Activated CD4-positive, alpha-beta T cell treated with anti-CD3 and anti-CD28 coated beads for 24 hours (primary cell): ENCODE measurements at places on chromosomes 13 and 19.

DNA sequence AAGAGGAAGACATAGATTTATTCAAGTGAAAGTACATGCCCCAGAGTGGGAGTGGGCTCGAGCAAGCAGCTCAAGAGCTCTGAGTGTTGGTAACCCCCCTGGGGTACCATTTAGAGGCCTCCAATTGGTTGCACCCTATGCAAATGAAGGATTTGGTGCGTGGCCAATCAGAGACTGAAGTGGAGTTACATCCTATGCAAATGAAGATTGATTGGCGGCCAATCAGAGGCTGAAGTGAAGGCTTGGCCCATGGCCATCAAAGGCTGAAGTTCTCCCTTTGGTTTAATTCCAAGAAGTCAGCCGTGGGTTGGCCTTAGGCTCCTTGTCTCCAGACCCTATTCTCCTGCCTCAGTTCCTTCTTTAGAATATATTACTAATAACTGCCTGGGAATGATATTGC is 12.9 kb upstream of the IGFL1 start:
- DNase-seq = no peak

- no peak for DNase-seq
Observed at GRCh38 chr19:28744014-28744413, 468.9 kb downstream of the UQCRFS1 start.

GRCh38 chr13:50668691-50669271 is 174.7 kb downstream of the DLEU7 start:
- DNase-seq = no peak

DNA sequence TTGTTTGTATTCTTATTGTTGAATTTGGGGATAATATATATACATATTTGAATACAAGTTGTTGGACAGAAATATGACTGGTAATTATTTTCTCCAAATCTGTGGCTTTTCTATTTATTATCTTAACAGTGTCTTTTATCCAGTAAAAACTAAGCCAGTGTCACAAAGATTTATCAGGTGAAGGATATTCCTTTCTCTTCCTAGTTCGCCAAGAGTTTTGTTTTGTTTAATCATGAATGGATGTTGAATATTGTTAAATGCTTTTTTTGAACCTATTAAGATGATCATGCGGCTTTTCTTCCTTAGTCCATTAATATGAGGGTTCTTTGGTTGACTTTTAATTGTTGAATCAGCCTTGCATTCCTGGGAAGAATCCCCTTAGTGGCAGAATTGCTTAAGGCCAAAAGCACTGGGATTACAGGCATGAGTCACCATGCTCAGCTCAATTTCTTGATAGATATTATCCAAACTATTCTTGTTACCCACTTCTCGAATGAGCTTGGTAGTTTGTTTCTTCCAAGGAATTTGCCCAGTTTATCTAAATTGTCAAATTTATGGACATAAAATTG is 53.3 kb downstream of the TEX26 start:
- no peak for DNase-seq

DNA sequence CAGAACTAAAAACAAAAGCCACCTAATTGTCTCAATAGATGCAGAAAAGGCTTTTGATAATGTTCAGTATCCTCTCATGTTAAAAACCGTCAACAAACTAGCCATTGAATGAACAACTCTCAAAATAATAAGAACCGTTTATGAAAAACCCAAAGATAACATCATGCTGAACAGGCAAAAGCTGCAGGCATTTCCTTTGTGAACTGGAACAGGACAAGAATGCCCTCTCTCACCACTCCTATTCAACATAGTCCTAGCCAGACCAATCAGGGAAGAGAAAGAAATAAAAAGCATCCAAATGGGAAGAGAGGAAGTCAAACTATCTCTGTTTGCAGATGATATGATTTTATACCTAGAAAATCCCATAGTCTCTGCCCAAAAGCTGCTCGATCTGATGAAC is 179.6 kb upstream of the EDNRB start:
- no peak for DNase-seq

DNA sequence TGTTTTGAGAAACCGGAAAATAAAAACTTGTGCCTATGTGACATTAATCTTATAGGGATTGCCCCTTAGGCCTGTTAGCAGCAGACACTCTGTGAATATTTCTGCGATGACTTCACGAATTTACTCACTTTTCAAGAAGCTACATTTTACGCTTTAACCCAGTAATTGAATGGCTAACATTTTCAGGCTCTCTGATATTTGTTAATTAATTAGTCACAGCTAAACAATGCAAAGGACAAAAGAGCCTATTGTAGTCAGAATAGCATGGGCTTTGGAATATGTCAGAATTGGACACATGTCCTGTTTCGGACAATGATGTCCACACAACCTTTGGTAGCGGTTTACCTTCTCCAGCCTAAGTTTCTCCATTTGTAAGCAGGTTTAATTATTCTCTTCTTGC is 506.6 kb downstream of the EFNB2 start:
- DNase-seq = no peak

DNA sequence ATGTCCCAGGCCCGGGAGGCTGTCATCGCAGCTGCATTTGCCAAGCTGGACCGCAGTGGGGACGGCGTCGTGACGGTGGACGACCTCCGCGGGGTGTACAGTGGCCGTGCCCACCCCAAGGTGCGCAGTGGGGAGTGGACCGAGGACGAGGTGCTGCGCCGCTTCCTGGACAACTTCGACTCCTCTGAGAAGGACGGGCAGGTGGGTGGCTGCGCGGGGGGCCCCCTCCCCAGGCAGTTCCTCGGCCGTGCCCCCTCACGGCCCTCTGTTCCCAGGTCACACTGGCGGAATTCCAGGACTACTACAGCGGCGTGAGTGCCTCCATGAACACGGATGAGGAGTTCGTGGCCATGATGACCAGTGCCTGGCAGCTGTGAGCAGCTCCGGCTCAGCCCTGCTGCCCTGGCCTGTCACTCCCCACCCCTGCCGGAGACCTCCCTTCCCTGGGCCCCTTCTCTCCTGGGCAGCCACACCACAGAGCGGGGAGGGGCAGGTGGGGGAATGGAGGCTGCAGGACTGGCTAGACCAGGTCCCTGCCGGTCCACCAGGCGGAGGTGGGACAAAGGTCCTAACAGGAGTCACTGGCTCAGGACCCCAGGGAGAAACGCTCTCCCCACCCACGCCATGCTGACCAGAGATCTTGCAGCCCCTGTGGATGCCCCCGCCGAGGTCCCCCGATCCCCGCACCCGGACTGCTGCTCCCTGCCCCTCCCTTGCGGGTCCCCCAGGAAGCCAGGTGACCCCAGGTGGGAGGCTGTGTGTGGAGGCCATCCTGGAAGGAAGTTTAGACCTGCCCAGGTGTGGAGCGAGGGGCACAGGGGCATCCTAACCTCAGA is 1.1 kb downstream of the CAPS start:
- DNase-seq = no peak

DNA sequence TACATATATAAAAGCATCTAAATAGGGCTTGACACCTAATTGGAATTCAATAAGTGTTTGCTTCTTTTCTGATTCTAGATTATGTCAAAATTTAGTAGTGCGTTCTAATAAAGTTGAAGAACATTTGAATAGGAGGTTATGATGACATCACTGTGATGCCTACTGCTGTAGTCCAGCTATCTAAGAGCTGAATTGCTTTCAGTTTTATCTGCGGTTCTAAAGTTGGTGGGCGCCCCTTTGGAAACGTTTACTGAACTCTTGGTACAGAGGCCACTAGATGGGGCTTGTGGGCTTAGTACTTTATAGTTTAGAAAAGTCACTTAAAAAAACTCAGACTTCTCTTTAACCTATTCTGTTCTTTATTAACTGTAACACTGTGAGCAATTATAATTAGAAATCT is 776.9 kb downstream of the GPC5 start:
- no peak for DNase-seq

GRCh38 chr19:38930776-38931520 is at the start of gene MRPS12:
Gene MRPS12, plus strand, starts transcription at chr19:38930944. Its CDS starts 351 bp downstream, at chr19:38931295.
- peak; percentile 97 for DNase-seq

GRCh38 chr13:44765001-44765471 is 188.9 kb upstream of the TSC22D1 start:
- DNase-seq = no peak

DNA sequence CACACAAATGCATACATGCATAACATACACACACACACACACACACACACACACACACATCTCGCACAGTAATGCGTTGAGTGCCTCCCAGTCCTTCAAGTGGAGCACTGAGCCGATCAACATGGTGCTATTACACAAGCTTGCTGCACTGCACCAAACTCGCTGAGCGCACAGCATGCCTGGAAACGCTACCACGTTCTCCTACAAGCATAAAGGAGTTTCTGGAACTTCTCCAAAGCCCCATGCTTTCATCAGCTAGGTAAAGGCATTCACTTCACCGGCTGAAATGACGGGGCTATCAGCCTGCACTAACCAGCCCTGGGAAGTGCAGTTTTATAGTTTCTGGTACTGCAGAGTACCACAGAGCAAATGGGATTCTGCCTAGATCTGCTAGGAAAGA is 92.7 kb downstream of the FGF14 start:
- no peak for DNase-seq

- DNase-seq = no peak
Observed at GRCh38 chr19:17172624-17173345, 42.4 kb upstream of the USE1 start.

- DNase-seq = no peak
Observed at GRCh38 chr13:113848431-113849260, 15.2 kb downstream of the GAS6 start.

GRCh38 chr19:35712567-35713505 is 5.0 kb upstream of the KMT2B start:
- DNase-seq = peak; percentile 71

GRCh38 chr13:98853771-98854221 is 101.3 kb upstream of the SLC15A1 start:
- peak; percentile 50 for DNase-seq

DNA sequence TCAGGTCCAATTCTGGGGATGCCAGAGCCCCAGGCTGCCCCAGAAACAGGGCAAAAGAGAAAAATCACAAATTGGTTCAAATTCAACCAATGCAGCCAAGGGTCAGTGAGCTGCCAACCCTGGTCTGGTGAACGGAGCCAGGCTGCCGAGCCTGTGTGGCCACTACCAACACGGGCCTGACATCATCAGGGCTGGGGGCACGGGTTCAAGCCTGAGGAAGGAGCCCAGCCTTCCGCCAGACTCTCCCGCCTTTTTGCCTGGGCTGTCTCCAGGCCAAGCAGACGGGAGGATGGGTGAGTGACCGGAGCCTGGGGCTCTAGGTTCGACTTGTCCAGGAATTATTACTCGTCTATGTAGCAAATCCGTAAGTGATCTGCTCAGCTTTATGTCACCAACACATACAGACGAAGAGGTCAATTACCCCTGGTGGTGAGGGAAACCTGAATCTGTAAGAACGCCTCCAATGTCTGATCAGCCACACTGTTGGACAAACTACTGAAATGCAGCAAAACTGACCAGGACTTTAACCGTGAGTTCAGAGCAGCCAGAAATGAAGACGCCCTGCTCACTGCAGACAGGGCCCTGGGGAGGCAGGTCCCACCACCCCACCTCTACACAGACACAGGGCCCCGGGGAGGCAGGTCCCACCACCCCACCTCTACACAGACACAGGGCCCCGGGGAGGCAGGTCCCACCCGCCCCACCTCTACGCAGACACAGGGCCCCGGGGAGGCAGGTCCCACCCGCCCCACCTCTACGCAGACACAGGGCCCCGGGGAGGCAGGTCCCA is 31.8 kb downstream of the RAB20 start:
- no peak for DNase-seq

DNA sequence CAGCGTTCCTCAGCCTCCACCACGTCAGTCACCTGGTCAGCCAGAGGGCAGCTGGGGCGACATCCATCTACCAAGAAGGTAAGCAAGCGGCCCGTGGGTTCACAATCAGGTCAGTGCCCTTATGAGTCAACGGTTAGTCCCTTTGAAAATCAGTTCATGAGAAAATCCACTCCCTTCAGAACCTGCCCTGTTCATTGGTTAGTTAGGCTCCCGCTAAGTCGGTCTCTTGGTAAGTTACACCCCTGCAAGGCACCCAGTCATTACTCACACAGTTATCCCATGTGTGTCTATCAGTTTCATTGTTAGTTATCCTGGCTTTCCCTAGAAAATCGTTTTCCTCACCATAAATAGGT is 564 bp downstream of the SIGLECL1 start:
- no peak for DNase-seq

GRCh38 chr13:110308656-110309359 is 1.7 kb downstream of the COL4A2 start:
- no peak for DNase-seq

DNA sequence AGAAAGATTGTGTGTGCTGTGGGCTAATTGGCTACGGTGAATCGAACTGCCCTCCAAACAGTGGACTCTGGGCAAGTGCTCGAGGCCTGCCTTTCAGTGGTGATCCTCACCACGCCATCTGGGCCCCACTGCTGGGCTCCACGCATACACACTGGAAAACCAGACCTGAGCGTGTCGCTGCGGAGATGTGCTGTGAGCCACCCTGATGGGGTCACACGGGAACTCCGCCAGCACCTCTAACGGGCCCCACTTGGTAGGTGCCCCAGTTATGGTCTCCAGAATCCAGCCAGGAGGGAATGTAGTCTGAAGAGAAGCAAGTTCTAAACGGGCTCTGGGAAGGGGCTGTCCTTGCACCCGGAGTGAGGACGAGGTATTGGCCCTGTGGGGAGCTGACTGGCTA is 39.3 kb downstream of the C13orf46 start:
- no peak for DNase-seq

GRCh38 chr19:43624933-43625332 is 5.5 kb upstream of the ZNF428 start:
- DNase-seq = peak; percentile 86

DNA sequence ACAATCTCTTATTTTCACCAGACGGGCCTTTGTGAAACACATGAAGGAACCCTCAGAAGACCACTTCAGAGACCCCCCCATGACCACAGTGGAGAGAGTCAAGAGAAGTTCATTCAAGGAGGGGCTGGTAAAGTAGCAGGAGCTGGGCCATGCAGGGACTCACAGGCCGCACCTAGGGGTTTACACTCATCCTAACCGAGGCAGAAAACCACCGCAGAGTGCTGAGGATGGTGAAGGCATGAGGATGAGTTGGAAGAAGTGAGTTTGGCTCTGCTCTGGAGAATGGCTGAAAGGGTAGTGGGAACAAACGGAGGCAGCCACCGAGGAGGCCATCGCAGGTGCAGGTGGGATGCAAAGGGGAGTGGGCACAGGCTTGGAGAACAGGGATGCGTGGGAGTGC is 1046.9 kb downstream of the UQCRFS1 start:
- no peak for DNase-seq

- DNase-seq = no peak
Observed at GRCh38 chr19:14795078-14795721, 16.8 kb upstream of the ADGRE2 start.

GRCh38 chr19:55441692-55442321 is 1.3 kb downstream of the SHISA7 start:
- DNase-seq = no peak

GRCh38 chr19:57161985-57162539 is 5.2 kb downstream of the DUXA start:
- no peak for DNase-seq
